ENCODE measurements at places on chromosomes 3 and 15.
A peak's percentile ranks its signal among the peaks of the same experiment; 100 is the strongest.

GRCh38 chr3:62319570-62320243, 53.6 kb downstream of the FEZF2 start:
- no peak for DNase-seq

GRCh38 chr3:12273045-12273695, 15.7 kb upstream of the PPARG start:
- peak; percentile 12 for DNase-seq

DNA sequence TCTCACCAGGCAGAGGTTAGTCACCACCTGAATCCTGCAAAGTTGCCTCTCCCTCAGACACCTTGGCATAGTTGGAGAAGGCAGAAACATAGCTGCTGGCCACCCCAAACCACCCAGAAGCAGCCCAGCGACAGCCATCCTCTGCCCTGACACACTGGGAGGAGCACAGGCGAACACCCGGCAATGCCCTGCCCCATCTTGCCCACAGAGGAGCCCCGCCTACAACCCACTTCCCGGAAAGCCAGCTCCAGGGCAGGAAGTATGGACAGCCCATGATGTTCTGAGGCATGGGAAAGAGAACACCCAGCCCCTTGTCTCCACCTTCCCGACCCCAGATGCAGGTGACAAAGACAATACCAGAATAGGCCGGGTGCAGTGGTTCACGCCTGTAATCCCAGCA, 12.6 kb upstream of the SHISA5 start:
- DNase-seq = no peak

- no peak for DNase-seq
These were observed 50.2 kb upstream of the VGLL3 start for GRCh38 chr3:87041191-87041590.

DNA sequence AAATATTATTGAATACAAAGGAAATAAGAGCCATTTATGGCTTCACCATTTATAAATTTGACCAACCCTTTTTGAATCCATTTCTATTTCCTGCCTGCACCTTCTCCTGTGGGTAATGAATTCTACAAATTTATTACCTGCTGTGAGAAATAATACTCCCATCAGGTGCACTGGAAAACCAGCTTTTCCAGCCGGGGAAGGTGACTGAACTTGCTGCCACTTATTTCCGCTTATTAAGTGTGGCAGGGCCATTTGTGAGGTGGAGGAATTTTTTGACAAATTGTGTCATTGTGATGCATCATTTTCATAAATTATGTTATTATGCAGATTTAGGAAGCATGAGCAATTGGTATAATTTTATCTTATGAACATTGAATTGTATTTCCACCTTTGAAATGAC, 151.1 kb downstream of the SQOR start:
- DNase-seq = no peak

- DNase-seq = no peak
These were observed 388.8 kb upstream of the PPP2R3A start for GRCh38 chr3:135576751-135577150.

DNA sequence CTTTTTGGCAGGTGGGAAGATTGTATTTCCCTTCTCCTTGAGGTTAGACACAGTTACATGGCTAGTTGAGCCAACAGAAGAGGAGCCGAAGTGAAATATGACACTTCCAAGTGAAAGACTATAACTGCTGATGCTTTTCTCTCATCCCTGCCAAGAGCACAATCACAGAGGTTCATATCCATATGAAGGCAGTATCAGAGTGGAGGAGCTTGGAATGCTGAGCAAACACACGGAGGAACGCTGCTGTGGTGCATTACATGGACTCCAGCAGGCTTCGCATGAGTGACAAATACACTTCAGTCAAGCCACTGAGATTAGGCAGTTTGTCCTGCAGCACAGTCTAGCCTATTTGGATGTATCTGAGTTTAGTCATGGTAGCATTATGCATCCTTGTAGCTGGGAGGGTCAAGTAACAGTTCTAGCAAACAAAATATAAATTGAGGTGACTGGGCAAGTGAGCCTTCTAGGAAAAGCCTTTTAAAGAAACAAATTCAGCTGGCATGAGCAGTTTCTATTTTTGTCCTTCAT, 5.4 kb downstream of the IQCF6 start:
- no peak for DNase-seq

- no peak for DNase-seq
These were observed 210.7 kb upstream of the CD96 start for GRCh38 chr3:111331306-111331705.

GRCh38 chr3:49553324-49553691, 969 bp upstream of the BSN start:
- no peak for DNase-seq

- DNase-seq = no peak
These were observed 523.1 kb downstream of the ROBO2 start for GRCh38 chr3:77563012-77563411.

- no peak for DNase-seq
These were observed 182.5 kb downstream of the TPRG1 start for GRCh38 chr3:189353988-189354889.

DNA sequence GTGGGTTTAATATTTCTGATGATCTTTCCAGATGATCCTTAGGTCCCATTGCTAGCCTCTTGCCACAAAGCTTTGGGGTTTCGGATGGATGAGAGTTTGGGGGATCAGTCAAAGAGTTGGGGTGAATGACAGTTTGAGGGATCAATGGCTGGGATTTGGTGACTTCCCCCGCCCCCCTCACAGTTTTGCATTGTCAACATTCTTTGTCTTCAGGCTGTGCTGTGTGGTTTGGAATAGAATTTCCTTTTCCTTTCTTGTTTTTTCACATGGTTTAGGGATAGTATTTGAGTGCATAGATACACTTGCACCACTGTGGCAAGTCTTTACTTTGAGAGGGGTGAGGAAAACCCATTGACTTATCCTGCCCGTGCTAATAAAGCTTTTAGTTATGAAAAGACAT, 14.3 kb downstream of the MEF2A start:
- DNase-seq = no peak

GRCh38 chr15:91609231-91609630, 244.3 kb upstream of the SLCO3A1 start:
- no peak for DNase-seq

GRCh38 chr3:165195640-165196576, at the start of gene SLITRK3:
SLITRK3 (minus strand) TSS chr3:165196384; CDS start chr3:165190830, 5,554 bp downstream.
- no peak for DNase-seq

- no peak for DNase-seq
These were observed 260.9 kb downstream of the TIGIT start for GRCh38 chr3:114554731-114555130.

DNA sequence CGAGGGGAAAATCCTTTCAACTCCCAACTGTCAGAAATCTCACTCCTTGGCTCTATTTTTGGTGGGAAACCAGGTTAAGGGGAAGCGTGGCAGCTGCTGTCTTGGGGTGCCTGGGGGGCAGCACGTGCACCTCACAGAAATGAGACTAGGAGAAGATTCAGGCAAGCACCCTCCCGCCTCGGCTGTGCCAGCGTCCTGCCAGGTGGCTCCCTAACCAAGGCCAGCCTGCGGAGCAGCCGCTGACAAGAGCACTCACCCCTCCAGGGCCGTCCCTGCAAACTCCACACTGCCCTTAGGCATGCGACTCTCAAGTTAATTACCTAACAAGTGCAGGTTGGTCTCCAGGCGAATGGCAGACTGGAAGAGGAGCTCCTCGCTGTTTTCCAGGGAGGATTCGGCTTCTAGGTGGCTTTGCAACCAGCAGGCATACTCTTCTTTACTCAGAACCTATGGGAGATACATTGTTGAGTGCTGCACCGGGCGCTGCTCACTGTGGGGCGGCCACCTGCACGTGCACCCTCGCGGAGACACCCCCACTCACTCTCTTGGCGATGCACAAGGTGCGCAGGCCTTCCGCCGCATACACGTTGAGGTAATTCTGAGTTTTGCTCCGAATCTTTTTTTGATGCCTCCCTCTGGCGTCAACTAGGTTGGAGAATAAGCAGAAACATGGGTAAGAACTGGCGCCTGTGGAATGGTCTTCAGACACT, 155.3 kb downstream of the ATP10A start:
- no peak for DNase-seq

- no peak for DNase-seq
These were observed 355.4 kb downstream of the OTOL1 start for GRCh38 chr3:161851941-161852566.

DNA sequence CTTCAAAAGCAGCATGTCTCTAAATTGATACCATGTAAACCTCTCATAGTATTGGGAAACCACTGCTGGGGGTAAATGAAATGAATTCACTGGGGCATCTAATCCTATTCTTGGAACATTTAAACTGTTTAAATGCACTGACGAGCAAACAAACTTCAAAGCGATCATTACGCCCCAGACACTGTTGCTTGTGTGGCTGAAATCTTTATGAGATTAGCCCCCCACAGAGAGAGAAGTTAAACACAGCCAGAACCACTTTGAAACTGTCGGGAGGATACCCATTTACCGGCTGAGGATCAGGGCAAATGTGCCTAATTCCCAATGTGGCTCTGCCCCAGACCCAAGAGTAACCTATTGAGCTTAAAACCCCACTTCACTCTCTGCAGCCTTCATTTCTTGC, 308.4 kb upstream of the CDIN1 start:
- no peak for DNase-seq

GRCh38 chr3:52845157-52845556, 10.3 kb upstream of the MUSTN1 start:
- DNase-seq = no peak

DNA sequence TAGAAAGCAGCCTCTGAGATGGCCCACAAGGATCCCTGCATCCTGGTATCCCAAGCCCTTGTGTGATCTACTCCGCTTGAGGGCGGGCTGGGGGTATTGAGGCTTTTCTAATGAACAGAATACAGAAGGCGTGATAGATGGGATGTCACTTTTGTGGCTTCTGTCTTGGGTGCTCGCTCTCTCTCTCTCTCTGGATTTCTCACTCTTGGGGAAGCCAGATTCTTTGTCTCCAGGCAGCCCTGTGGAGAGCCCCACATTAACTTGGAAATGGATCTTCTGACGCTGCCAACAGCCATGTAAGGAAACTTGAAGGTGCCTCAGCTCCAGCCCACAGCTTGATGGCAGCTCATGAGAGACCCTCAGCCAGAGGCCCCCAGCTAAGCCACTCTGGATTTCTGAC, 26.9 kb upstream of the SEC62 start:
- no peak for DNase-seq

GRCh38 chr3:58419780-58420507, 13.7 kb downstream of the PDHB start:
- DNase-seq = no peak

DNA sequence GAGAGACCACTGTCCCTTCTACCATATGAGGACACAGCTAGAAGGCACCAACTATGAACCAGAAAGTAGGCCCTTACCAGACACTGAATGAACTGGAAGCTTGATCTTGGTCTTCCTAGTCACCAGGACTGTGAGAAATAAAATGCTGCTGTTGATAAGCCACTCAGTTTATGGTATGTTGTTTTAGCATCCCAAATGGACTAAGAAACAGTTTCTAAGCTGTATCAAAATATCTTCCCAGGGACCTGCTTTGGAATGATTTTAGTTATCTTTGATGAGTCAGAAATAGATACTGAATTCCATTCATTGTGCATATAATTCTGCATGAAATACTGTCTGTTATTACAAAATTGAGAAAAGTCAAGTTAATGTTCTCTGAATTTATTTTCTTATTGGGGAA, 18.6 kb downstream of the WDR76 start:
- DNase-seq = no peak

- no peak for DNase-seq
These were observed 43.6 kb downstream of the HMG20A start for GRCh38 chr15:77464129-77464865.

DNA sequence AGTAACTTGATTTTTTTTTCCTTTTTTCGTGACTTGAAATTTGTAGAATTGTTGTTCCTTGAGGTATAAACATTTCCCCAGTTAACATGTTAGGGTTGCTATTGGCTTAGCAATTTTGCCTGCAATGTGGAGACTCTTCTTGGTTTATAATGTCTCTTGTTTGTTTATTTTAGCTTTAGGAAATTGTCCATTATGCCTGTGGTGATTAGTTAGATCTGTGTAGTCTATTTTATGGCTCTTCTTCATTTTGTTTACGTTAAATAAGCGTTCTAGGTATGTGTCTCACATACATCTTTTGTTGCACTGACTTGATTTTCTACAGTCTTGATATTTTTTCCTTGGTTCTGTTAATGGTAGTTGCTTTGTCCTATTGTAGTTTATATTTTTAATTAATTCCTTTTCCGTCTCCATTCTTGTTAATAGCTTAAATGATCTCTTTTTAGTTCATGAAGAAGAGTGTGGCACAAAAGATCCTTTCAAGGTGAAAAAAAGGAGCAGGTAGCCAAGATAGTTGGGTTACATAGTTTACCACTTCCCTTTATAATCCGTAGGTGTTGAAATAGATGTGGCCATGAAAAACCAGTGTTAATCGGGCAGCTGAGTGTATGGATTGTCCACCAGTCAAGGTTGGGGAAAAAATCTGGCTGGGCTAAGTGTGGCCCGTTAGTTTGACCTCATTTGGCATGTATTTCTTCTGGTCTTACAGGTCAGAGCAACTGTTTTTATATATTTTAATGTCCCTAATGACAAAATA, 12.1 kb downstream of the IQGAP1 start:
- no peak for DNase-seq

DNA sequence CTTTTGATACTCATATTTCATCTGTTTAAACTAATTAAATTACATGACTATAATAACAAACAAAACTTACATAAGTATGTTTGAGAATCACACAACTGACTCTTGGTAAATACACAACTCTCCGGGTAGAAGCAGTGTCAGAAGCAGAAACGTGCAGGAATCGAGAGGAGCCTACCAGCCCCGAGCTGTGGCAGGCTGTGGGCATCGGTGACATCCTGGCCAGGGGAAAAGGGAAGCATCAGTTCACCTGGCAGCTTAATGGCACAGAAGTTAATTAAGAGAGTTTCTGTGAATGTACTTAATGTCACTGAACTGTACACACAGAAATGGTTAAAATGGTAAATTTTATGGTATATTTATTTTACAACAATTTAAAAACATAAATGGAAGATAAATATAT, 90.2 kb downstream of the CRTC3 start:
- DNase-seq = no peak

GRCh38 chr15:31840849-31841476, 189.4 kb upstream of the CHRNA7 start:
- no peak for DNase-seq

DNA sequence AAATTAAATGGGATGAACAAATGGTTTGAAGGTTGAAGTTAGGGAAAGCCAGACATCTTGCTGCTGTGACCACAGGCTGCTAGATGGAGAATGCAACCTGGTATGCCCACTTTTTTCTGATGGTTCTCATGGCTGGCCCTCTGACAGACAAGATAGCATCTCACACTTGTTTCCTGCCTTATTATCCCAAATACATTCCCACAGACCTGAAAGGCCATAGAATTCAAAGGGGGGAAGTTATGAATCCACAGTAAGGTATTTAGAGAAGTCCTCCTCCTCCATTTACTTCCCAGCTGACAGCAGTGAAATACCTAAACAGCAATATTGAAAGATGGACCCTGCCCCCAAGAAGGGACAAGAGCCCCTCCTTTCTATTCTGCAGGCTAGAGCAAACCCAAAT, 32.4 kb downstream of the LEO1 start:
- DNase-seq = no peak
